ENCODE measurements at places on chromosomes 16 and 17.
A peak's percentile ranks its signal among the peaks of the same experiment; 100 is the strongest.

GRCh38 chr16:30619638-30620037, 9.4 kb upstream of the ZNF689 start:
- H3K4me3 ChIP-seq, result no peak overlapping the region
- H3K4me1 ChIP-seq, result no peaks in the 10 kb centered on the region
- H3K36me3 ChIP-seq, result no peaks in the 10 kb centered on the region
- DNase-seq, result no peak
- H3K27ac ChIP-seq, result no peak overlapping the region
- H3K27me3 ChIP-seq, result no peaks in the 10 kb centered on the region

DNA sequence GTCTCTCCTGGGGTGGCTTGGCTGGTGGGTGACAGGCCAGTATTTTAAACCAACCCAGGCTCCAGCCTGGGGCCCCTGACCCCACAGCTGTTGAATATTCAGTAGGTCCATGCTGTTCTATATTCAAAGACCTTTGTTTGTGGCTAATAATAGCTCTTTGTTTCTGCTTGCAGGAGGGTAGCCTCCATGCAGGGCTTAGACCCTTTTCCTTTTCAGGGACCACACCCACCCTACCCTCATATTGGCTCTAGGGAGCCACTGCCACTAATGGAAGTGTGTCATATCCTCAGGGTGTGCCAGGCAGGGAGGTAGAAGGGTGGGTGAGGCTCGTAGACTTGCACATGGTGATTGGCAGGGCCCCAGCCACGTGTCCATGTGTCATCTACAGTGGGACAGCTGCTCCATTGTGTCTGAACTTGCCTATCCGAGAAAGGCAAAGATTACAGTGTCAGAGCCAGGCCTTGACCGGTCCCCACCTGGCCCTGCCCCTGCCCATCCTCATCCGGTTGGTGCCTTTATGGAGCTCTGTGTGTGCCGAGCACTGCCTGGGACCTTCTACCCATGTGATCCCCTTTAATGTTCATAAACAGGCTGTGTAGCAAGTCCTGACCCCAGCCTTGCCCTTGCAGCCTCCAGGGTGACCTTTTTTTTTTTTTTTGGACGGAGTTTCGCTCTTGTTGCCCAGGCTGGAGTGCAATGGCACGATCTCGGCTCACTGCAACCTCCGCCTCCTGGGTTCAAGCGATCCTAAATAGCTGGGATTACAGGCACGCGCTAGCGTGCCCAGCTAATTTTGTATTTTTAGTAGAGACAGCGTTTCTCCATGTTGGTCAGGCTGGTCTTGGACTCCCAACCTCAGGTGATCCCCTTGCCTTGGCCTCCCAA, 22.1 kb downstream of the TMC7 start:
- no peaks in the 10 kb centered on the region for H3K36me3 ChIP-seq
- H3K27me3 ChIP-seq, result no peaks in the 10 kb centered on the region
- H3K4me1 ChIP-seq, result no peaks in the 10 kb centered on the region
- no peak for DNase-seq
- no peak overlapping the region for H3K4me3 ChIP-seq

- no peak overlapping the region for H3K4me3 ChIP-seq
- no peak overlapping the region for H3K27ac ChIP-seq
- no peaks in the 10 kb centered on the region for H3K4me1 ChIP-seq
- H3K27me3 ChIP-seq, result peaks cover 43% of the 10 kb centered on the region
- no peaks in the 10 kb centered on the region for H3K36me3 ChIP-seq
- DNase-seq, result no peak
Measured at GRCh38 chr16:55055262-55055661, 124.6 kb downstream of the IRX5 start.

DNA sequence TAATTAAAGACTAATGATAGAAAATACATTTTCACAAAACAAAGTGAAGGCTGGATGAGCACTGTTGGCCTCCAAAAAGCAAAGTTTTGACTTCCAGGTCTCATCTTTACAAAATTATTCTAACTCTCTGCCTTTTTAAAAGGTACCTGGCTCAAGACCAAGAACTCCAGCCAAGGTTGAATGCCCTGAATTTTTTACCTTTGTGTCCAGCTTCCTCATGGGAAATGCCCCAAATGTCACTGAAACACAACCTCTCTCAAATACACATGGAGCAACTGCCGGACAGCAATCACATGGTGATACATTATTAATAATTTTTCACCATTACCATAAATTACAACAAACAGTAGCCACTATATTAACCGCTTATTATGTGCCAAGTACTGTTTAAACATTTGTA, 32.2 kb downstream of the ADAMTS18 start:
- no peak for DNase-seq
- H3K4me3 ChIP-seq, result no peak overlapping the region
- H3K27me3 ChIP-seq, result no peaks in the 10 kb centered on the region
- no peak overlapping the region for H3K27ac ChIP-seq
- H3K36me3 ChIP-seq, result no peaks in the 10 kb centered on the region

- H3K27me3 ChIP-seq, result peaks cover 7% of the 10 kb centered on the region
- H3K36me3 ChIP-seq, result no peaks in the 10 kb centered on the region
- H3K27ac ChIP-seq, result no peak overlapping the region
- DNase-seq, result no peak
- H3K4me1 ChIP-seq, result peaks cover 9% of the 10 kb centered on the region
- H3K4me3 ChIP-seq, result no peak overlapping the region
Measured at GRCh38 chr17:77303620-77304019, 162.9 kb downstream of the SEC14L1 start.

DNA sequence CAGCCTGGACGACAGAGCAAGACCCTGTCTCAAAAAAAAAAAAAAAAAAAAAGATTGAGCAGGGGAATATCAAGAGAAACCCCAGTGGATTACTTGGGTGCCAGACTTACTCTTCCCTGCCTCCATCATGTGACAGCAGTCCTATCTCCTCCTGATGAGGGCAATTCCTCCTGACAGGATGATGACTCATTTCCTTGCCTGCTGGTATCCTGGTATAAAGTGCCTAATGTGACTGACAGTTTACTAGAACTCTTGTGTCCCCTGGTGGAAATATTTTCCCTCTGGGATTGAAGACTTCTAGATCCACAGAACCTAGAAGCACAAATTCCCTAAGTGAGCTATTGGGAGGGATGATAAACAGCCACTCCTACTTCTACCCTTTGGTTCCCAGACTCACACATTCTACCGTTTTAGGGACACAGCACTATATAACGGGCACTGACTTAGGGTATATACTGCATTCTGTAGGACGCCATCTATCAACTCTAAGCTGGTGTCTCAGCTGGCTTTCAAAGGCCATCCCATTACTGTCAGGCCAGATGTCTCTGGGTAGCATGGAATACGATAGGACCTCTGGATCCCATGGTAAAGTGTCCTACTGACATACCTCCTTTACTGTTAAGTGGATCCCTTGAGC, 114.6 kb upstream of the MED13 start:
- DNase-seq, result peak; percentile 86
- H3K36me3 ChIP-seq, result no peaks in the 10 kb centered on the region

GRCh38 chr16:56950881-56951771, 10.6 kb upstream of the CETP start:
- peaks cover 23% of the 10 kb centered on the region for H3K4me1 ChIP-seq
- H3K36me3 ChIP-seq, result peaks cover 4% of the 10 kb centered on the region
- no peaks in the 10 kb centered on the region for H3K27me3 ChIP-seq
- H3K27ac ChIP-seq, result peak overlapping the region; percentile 32
- H3K4me3 ChIP-seq, result peak overlapping the region; percentile 31

GRCh38 chr16:78363843-78364555, 264.5 kb downstream of the WWOX start:
- no peaks in the 10 kb centered on the region for H3K36me3 ChIP-seq
- no peak overlapping the region for H3K27ac ChIP-seq
- no peak overlapping the region for H3K4me3 ChIP-seq
- no peak for DNase-seq
- no peaks in the 10 kb centered on the region for H3K4me1 ChIP-seq
- H3K27me3 ChIP-seq, result no peaks in the 10 kb centered on the region

- H3K36me3 ChIP-seq, result no peaks in the 10 kb centered on the region
- no peak overlapping the region for H3K27ac ChIP-seq
- DNase-seq, result no peak
Measured at GRCh38 chr17:75566416-75566815, 21.2 kb upstream of the MYO15B start.

DNA sequence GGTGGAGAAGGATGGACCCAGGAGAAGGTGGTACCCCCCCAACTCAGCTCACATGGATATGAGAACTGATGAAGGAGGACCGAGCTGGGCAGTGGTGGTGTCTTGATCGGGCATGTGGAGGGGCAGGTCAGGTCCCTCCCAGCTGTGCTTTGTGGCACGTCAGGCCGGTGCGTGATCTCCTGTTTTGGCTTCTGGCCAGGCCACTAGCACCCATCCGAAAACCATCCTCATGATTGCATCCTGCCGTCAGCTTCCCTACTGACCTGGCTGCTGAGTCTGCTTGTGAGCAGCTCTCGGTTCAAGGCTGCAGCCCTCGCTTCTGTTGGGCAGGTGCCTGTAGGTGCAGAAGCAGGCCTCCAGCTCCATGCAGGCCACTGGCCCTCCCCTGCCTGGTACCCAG, 53.1 kb downstream of the PLD6 start:
- DNase-seq, result no peak
- H3K36me3 ChIP-seq, result peaks cover 36% of the 10 kb centered on the region
- no peak overlapping the region for H3K4me3 ChIP-seq
- H3K27me3 ChIP-seq, result no peaks in the 10 kb centered on the region
- H3K4me1 ChIP-seq, result peaks cover 45% of the 10 kb centered on the region

- no peaks in the 10 kb centered on the region for H3K27me3 ChIP-seq
- H3K36me3 ChIP-seq, result no peaks in the 10 kb centered on the region
- DNase-seq, result no peak
- no peaks in the 10 kb centered on the region for H3K4me1 ChIP-seq
Measured at GRCh38 chr16:77246150-77246549, 46.9 kb downstream of the SYCE1L start.

- no peaks in the 10 kb centered on the region for H3K27me3 ChIP-seq
- no peak for DNase-seq
- no peaks in the 10 kb centered on the region for H3K36me3 ChIP-seq
- no peaks in the 10 kb centered on the region for H3K4me1 ChIP-seq
- no peak overlapping the region for H3K4me3 ChIP-seq
- no peak overlapping the region for H3K27ac ChIP-seq
Measured at GRCh38 chr17:65593092-65593854, 31.8 kb upstream of the AXIN2 start.

GRCh38 chr17:75030161-75030560, 16.6 kb downstream of the ATP5PD start:
- no peak overlapping the region for H3K4me3 ChIP-seq
- H3K4me1 ChIP-seq, result peaks cover 59% of the 10 kb centered on the region
- DNase-seq, result no peak
- H3K27me3 ChIP-seq, result peaks cover 5% of the 10 kb centered on the region
- H3K36me3 ChIP-seq, result no peaks in the 10 kb centered on the region
- no peak overlapping the region for H3K27ac ChIP-seq

GRCh38 chr17:42378959-42379594, 9.2 kb downstream of the STAT3 start:
- no peak for DNase-seq
- H3K4me1 ChIP-seq, result peaks cover 17% of the 10 kb centered on the region
- H3K27me3 ChIP-seq, result no peaks in the 10 kb centered on the region
- peak overlapping the region; percentile 78 for H3K27ac ChIP-seq
- H3K4me3 ChIP-seq, result peak overlapping the region; percentile 64

DNA sequence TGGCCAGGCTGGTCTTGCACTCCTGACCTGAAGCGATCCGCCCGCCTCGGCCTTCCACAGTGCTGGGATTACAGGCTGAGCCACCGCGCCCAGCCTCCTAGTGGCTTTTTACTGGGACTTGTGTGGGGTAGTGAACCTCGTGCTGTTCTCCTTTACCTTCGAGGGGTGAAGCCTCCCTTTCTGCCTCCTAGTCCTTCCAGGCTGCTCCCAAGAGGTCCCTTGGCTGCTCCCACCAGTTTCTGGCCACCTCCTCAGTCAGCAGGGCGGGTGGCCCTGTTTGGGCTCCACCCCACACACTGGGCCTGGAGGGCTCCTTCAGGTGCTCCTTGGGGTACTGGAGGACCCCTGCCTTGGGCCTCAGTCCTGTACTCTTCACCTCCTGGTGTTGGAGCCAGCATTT, 70.9 kb upstream of the ZNF750 start:
- H3K27me3 ChIP-seq, result no peaks in the 10 kb centered on the region
- H3K4me1 ChIP-seq, result peaks cover 12% of the 10 kb centered on the region
- H3K4me3 ChIP-seq, result no peak overlapping the region
- no peak overlapping the region for H3K27ac ChIP-seq

GRCh38 chr17:45666046-45666600, 118.0 kb upstream of the CRHR1 start:
- DNase-seq, result no peak
- H3K27me3 ChIP-seq, result no peaks in the 10 kb centered on the region
- no peaks in the 10 kb centered on the region for H3K36me3 ChIP-seq
- no peaks in the 10 kb centered on the region for H3K4me1 ChIP-seq

DNA sequence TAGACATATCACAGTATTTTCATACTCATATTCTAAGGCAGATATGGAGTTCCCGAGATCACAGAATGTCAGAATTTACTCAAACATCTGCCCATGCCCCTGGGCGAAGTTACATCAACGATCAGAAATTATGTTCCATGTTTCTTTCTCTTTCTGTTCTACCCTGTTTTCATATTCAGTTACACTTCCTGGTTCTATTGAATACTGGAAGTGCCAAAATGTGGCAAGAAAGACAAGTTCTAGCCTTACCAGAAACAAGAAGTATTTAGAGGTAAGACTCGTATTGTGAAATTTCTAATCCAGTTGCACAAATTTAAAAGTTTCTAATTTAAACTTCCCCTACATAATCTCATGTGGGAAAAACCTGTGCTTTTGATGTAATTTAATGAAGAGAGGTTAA, 36.1 kb downstream of the KCNJ2 start:
- peak overlapping the region; percentile 53 for H3K4me3 ChIP-seq
- peak overlapping the region; percentile 86 for H3K27ac ChIP-seq

DNA sequence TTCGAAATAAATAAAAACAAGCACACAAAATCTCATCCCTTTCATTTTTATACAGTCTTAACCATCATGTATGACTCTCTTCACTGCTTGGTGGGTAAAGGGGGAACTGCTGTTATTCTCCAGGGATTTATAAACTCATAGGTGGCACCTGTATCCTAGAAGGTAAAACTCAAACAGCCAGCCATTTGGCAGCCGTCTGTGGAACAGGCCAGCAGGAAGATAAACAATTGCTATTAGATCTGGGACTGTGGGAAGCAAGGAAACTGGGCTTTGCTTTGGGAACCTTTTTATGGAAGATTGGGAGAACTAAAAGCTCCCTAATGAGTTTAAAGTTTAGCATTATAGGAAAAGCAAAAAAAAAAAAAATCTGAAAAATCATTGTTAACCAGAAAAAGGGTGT, 126.0 kb downstream of the TANGO6 start:
- no peaks in the 10 kb centered on the region for H3K27me3 ChIP-seq
- H3K27ac ChIP-seq, result no peak overlapping the region
- H3K4me1 ChIP-seq, result no peaks in the 10 kb centered on the region

DNA sequence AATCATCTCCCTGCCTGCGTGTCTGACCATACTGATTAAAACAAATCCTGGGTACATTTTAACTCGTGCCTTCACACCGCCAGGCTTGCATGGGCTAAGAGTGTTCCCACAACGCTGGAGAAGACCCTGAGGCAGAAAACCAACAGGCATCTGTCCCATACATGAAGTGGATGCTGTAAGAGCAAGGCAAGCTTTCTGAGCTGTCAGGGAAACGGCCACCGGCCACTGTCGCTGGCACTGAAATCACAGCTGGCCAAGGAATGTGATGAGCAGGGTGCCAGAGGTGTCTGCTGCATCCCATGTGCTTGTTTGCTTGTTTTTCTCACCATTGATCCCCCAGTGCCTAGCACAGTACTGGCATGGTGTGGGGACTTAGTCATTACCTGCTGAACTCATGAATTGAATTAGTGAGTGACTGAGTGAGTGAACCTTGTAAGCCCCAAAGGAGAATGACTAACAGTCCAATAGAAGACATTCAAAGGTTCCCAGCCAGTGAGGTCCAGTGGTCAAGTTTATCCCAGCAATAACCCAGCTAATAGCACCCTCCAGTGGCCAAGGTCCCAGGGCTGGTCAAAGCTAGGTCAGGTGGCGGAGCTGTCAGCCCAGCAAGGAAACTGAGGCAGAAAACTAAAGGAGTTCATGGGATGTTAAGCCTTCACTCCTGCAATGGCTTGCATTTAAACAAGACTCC, 92.7 kb upstream of the CDH5 start:
- no peaks in the 10 kb centered on the region for H3K36me3 ChIP-seq
- peaks cover 5% of the 10 kb centered on the region for H3K4me1 ChIP-seq
- H3K27me3 ChIP-seq, result peaks cover 4% of the 10 kb centered on the region
- no peak for DNase-seq

Data from CD14-positive monocyte (primary cell).